ENCODE measurements at places on chromosomes 6 and 20.

DNA sequence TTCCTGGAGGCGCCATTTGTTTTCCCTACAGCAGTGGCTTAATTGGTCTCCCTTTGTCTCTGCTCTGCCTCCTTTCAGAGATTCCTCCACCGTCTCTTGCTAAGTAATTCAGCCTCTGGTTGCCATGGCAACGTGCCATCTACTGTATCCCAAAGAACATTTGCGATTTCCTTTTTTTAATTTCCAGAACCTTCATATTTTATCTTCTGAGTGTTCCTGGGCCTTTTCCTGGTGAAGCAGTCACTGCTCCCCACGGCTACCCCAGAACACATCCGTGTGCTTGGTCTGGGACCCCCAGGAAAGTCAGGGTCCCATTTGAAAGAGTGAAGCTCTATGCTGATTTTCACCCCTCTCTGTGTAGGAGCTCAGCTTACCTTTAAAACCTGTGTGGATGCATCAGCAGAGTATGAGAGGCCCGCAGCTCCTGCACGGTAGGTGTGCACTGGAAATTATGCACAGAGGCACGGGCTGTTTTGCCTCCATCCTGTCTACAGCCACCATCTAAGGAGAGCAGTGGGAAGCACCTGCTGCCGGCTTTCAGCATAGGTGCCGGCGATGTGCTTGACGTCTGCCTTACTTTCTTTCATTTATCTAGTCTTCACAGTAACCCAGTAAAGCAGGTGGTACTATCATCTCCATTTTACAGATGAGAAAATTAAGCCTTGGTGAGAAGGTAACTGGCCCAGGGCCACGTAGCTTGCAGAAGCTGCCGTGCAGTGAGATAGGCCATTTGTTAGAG, 122.8 kb downstream of the SYCP2 start:
- H3K36me3 ChIP-seq = no peaks in the 10 kb centered on the region
- no peak for DNase-seq
- no peak overlapping the region for H3K27ac ChIP-seq
- no peaks in the 10 kb centered on the region for H3K27me3 ChIP-seq
- H3K4me1 ChIP-seq = no peaks in the 10 kb centered on the region

GRCh38 chr6:49923826-49924225, 40.1 kb downstream of the DEFB114 start:
- no peak overlapping the region for H3K27ac ChIP-seq
- H3K4me1 ChIP-seq = no peaks in the 10 kb centered on the region
- no peaks in the 10 kb centered on the region for H3K36me3 ChIP-seq
- no peak overlapping the region for H3K4me3 ChIP-seq
- H3K27me3 ChIP-seq = no peaks in the 10 kb centered on the region
- DNase-seq = no peak

DNA sequence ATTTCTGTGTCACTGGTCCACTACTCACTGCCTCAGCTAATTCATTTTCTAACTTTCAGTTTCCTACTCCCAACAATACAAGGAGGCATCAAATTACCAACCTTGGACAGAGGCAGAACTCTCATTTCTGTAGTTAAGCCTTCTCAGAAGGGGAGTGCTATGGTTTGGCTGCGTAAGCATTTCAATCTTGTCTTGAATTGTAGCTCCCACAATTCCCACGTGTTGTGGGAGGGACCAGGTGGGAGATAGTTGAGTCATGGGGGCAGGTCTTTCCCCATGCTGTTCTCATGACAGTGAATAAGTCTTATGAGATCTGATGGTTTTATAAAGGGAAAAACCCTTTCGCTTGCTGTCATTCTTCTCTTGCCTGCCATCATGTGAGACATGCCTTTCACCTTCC, 22.9 kb downstream of the HLA-DRA start:
- peaks cover 2% of the 10 kb centered on the region for H3K36me3 ChIP-seq
- no peak overlapping the region for H3K27ac ChIP-seq
- DNase-seq = no peak
- H3K4me1 ChIP-seq = peaks cover 8% of the 10 kb centered on the region
- peaks cover 28% of the 10 kb centered on the region for H3K27me3 ChIP-seq
- no peak overlapping the region for H3K4me3 ChIP-seq

DNA sequence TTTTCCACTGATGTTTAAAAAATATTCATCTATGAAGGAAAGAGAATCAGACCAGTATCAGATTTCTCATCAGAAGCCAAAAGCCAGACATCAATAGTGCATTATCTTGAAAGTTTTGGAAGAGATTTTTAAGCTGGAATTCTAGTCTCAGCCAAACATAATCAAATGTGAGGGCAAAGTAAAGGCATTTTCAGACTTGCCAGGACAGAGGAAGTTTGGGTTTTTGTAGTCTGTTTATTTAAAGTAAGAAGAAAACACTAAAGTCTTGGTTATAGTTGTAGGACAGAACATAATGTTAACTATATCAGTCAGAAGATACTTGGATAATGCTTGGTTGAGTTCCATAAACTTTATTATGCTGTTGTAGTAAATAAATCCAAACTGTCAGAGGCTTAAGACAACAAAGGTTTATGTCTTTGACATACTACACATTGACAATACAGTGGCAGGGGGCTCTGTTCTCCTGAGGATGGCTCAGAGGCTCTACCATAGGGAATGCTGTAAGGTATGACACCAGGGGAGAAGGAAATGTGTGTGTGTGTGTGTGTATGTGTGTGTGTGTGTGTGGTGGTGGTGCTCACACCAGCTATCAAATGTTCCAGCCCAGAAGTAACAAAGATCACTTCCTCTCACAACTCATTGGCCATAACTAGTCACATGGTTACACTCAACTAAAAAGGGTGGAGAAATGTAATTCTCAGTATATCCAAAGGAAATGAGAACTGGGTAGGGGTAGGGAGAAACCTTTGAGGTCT, 26.7 kb upstream of the YWHAB start:
- DNase-seq = no peak
- peaks cover 30% of the 10 kb centered on the region for H3K4me1 ChIP-seq
- no peak overlapping the region for H3K4me3 ChIP-seq
- H3K27me3 ChIP-seq = no peaks in the 10 kb centered on the region

- no peaks in the 10 kb centered on the region for H3K36me3 ChIP-seq
- no peak overlapping the region for H3K27ac ChIP-seq
- H3K27me3 ChIP-seq = no peaks in the 10 kb centered on the region
- no peak overlapping the region for H3K4me3 ChIP-seq
- no peak for DNase-seq
Measured at GRCh38 chr20:11067359-11067758, 393.6 kb upstream of the JAG1 start.

GRCh38 chr20:34607066-34607465, 48.5 kb downstream of the MAP1LC3A start:
- H3K27me3 ChIP-seq = no peaks in the 10 kb centered on the region
- no peak overlapping the region for H3K27ac ChIP-seq
- H3K36me3 ChIP-seq = peaks cover 15% of the 10 kb centered on the region
- no peak overlapping the region for H3K4me3 ChIP-seq
- no peaks in the 10 kb centered on the region for H3K4me1 ChIP-seq

- DNase-seq = peak; percentile 24
- peaks cover 7% of the 10 kb centered on the region for H3K4me1 ChIP-seq
- H3K36me3 ChIP-seq = no peaks in the 10 kb centered on the region
- peaks cover 1% of the 10 kb centered on the region for H3K27me3 ChIP-seq
Measured at GRCh38 chr6:18503593-18504231, 116.6 kb downstream of the RNF144B start.

GRCh38 chr6:48325701-48326100, 214.7 kb upstream of the PTCHD4 start:
- no peak overlapping the region for H3K4me3 ChIP-seq
- H3K36me3 ChIP-seq = no peaks in the 10 kb centered on the region
- no peak for DNase-seq
- no peaks in the 10 kb centered on the region for H3K27me3 ChIP-seq

Measured in naive thymus-derived CD8-positive, alpha-beta T cell (primary cell).